Activated CD8-positive, alpha-beta memory T cell treated with anti-CD3 and anti-CD28 coated beads, Interleukin-2, amount 10 ng/mL, durations not matched to agents 7 days and 5 days (primary cell): ENCODE measurements at places on chromosomes 3 and 15.

- H3K4me1 ChIP-seq: peaks cover 76% of the 10 kb centered on the region
- peak overlapping the region; percentile 98 for H3K27ac ChIP-seq
- H3K36me3 ChIP-seq: peaks cover 28% of the 10 kb centered on the region
- H3K27me3 ChIP-seq: peaks cover 2% of the 10 kb centered on the region
- peak overlapping the region; percentile 53 for H3K4me3 ChIP-seq
Measured at GRCh38 chr3:112675943-112676535, 35.1 kb upstream of the CCDC80 start.

GRCh38 chr3:12944413-12944812 is 103.0 kb upstream of the RPL32 start:
- peaks cover 35% of the 10 kb centered on the region for H3K4me1 ChIP-seq
- no peak overlapping the region for H3K27ac ChIP-seq
- DNase-seq: no peak
- peaks cover 2% of the 10 kb centered on the region for H3K36me3 ChIP-seq

DNA sequence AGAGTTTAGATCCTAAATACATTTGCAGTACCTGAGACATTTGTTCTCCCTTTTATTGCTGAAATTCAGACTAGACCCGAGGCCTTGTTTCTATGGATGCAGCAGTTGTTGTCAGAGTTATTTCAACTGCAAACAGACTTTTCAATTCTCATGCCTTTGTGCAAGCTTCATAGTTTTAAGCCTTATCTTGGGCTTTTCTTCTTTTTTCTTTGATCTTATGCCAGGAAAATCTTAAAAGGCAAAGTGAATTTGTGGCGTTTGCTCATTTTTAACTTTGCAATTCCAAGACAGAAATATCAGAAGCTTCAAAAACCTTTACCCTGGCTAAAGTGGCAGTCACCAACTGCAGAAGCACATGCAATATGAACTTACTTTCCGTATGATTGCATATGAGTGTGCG is 576.7 kb downstream of the DIPK2A start:
- no peak overlapping the region for H3K4me3 ChIP-seq
- H3K27me3 ChIP-seq: no peaks in the 10 kb centered on the region
- H3K4me1 ChIP-seq: no peaks in the 10 kb centered on the region
- DNase-seq: no peak

DNA sequence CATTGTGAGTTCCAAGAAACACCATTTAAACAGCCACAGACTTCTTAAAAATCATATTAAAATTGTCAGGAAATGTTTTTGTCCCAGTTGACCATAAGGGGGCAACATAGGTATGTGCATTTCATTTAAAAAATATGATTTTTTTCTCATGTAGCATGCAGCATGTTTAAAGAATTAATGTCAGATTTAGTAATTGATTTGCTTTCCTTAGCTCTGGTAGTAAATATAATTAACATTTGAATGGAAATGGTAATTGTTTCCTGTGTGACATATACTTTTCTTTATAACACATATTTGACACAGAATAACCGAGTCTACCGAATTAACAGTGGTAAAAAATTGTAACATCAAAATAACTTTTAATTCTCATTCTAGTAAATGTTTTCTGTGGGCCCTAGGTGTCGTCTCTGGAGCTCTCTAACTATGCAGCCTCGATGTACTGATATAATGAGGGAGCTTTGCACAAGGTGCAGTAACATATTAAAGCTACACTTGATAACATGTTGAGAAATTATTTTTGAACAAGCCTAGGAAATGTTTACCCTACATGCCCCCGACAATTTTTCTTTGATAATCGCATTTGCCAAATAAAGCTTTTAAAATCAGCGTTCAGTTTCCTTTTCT is 34.9 kb downstream of the NXPE3 start:
- H3K4me3 ChIP-seq: no peak overlapping the region
- peaks cover 10% of the 10 kb centered on the region for H3K36me3 ChIP-seq
- no peaks in the 10 kb centered on the region for H3K27me3 ChIP-seq
- H3K27ac ChIP-seq: no peak overlapping the region

DNA sequence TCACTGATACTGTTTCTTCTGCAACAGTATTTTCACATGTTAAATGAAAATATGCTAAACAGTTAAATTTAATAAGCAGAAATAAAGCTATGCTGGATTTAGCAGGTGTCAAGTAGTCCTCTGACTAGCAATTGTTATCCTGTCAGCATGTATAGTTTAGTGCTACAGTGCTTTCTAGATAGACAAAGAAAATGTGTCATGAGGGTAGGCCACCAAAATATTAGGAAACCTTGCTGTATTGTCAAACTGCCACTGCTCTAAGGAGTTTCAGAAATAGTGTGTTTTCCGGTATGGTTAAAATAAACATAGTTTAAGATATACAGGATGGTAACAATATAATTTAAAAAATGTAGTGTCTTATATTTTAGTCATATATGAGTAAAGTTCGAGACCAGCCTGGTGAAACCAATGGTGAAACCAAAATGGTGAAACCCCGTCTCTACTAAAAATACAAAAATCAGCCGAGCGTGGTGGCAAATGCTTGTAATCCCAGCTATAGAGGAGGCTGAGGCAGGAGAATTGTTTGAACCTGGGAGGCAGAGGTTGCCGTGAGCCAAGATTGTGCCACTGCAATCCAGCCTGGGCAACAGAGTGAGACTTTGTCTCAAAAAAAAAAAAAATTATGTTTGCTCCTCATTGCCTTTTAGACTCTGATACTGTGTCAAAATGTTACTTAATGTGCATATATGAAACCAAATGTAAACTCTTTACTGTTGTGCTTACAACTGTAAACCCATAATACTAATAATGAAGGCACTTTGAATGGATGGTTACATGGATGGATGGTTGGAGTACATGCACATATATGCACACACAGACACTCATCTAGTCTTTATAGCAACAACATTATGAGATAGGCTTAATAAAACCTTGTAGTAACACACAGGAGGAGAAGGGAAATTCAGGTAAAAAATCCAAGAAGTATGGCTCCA is 204.8 kb downstream of the RSRC1 start:
- H3K27ac ChIP-seq: no peak overlapping the region
- no peaks in the 10 kb centered on the region for H3K4me1 ChIP-seq
- DNase-seq: no peak
- no peak overlapping the region for H3K4me3 ChIP-seq
- no peaks in the 10 kb centered on the region for H3K27me3 ChIP-seq

- H3K4me3 ChIP-seq: no peak overlapping the region
- H3K27ac ChIP-seq: no peak overlapping the region
- no peaks in the 10 kb centered on the region for H3K27me3 ChIP-seq
- no peaks in the 10 kb centered on the region for H3K4me1 ChIP-seq
Measured at GRCh38 chr3:105626739-105627138, 242.1 kb downstream of the CBLB start.
